NCI-H2171 (cell line): ENCODE measurements at places on chromosomes 1 and 21.

DNA sequence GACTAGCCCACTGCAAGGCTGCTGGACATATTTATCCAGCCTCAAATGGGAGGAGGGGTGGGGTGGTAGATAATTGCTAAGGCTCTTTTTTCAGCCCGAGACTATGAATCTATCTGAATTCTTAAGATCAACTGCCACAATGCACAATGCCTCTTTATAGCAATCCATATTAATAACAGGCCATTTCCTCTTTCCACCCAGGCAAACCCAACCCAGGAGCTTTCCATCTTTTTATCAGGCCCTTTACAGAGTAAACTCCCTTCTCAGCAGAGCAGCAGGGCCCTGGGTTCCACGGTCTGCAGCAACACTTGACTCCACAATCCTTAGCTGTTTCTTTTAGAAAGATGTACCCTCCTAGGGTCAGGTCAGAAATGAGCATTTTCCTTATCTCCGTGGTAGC lies 806 bp downstream of the DDOST start:
- DNase-seq = no peak

DNA sequence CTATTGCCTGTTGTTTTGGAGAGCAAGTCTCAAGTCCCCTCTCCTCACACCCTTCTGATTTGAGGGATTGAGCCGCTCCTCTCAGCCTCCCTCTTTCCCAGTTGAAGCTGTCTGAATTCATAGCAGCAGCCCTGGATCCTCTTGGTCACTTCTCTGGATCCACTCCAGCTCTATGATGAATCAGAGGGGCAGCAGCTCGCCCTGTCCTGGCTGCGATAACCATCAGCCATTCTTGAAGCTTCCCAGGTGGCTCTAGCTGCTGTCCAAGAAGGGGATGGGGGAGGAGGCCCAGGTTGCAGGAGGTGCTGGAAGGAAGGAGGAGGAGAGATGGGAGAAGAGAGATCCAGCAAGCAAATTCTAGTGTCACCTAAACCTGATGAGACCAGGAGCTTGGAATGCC lies 31.3 kb downstream of the WNT4 start:
- DNase-seq = no peak

DNA sequence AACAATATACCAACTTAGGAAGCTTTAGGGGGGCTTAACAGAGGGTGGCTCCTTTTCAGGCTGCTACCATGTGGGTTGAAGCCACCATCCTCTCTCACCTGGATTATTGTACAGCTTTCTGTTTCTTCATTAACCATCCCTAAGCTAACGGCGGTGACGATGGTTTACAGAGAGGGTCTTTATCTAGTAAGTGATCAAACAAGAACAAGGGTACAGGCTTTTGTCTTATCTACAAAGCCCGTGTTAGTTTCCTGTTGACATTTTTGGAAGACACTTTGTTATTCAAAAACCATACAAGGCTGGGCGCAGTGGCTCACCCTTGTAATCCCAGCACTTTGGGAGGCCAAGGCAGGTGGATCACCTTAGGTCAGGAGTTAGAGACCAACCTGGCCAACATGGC lies 20.4 kb downstream of the SLC25A33 start:
- DNase-seq = no peak

GRCh38 chr1:116497656-116498055 lies 73.2 kb downstream of the CD58 start:
- no peak for DNase-seq

DNA sequence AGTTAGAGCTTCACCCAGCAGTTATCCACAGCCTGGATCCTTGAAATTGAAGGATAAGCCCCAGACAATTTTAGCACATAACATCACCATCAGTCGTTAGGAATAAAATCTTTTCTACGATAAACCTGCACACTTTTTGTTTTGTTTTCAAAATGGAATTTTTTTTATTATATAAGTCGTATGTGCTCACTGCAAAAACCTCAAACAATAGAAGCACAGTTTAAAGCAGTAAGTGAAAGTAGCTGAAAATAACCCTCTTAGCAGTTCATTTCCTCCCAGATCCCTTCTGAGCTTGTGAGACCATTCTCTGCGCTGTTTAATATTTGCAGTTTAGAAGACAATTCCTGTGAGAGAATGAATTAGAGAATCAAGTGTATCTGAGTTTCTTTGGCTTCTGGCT lies 38.3 kb downstream of the ELK4 start:
- no peak for DNase-seq

DNA sequence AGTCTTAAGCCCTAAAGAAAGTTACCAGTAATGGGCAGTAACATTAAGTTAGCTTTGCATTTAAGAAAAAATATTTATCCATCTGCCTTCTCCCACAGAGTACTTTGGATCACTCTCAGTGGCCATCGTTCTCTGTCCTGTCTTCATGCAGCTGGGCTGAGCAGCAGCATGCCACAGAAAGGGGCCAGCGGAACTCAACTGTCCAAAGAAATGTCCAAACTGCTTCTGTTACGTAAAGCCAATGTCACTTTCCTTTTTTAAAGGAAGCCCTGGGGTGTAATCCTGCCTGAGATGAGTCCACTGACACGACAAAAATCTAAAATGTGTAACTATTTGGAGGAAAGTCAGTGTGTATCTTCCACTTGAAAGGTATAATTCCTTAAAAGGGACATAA lies 291.6 kb downstream of the SMYD3 start:
- no peak for DNase-seq

- no peak for DNase-seq
Observed at GRCh38 chr1:51561702-51562101, 42.6 kb upstream of the EPS15 start.

DNA sequence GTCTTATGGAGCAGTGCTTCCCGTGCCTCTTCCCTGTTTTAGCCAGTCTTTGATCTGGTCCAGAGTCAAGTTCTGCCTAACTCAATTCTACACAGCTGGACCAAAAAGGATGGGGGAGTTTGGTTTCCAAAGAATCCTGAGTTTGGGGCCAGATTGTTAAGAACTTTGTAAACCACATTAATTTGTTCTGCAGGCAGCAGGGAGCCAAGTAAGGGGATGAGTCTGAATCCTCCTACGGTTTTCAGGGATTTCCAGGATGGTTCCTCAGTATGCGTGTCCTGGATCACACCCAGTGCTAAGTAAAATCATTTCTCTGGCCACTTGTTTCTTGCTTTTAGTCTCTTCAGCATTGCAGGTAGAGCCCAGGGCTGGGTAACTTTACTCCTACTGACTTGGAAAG lies 26.1 kb upstream of the GJA5 start:
- DNase-seq = no peak

- DNase-seq = no peak
Observed at GRCh38 chr21:30340714-30341573, 3.5 kb upstream of the KRTAP27-1 start.

GRCh38 chr1:232952514-232953499 lies 2.4 kb downstream of the NTPCR start:
- peak; percentile 64 for DNase-seq

- DNase-seq = peak; percentile 18
Observed at GRCh38 chr1:8858888-8859706, 19.4 kb downstream of the ENO1 start.

GRCh38 chr1:29633771-29634170 lies 397.4 kb downstream of the PTPRU start:
- DNase-seq = peak; percentile 63

DNA sequence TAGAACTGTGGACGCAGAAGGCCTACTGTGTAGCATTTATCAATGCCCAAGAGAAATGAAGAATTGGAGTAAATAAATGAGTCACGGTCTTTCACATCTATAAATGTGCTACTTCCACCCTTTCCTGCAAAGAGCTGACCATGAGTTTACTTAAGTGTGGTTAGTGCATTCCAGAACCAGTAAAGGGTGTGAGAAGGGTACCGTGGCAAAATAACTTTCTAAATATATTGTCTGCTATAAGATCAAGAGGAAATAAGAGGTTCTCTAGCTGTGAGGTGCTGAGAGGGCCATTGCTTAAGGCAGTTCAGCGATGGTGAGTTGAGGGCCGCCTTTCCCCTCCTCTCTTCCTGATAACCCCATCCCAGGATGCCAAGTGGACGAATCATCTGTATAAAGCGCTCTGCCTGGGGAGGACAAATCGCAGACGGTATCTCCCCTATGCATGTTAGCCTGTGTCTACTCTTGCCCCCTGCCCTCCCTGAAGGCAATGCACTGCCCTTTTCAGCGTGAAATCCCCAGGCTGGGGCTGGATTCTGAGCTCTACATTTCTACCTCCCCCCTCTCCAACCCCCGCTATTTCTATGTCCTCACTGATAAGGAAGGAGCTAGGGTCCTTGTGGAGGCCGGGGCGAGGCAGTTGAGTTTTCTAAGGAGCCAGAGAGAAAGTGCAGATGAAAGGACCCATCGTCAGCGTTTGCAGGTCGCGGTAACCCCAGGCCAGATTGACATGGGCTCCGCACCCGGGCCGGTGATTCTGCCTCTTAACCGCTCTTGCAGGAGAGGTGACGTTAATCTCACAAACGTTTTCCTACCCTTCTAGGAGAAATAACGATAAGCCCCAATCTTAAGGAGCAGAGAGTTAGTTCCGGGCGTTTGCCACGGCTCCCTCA lies 1.5 kb upstream of the NCAM2 start:
- DNase-seq = no peak

- DNase-seq = no peak
Observed at GRCh38 chr1:40421431-40422384, 28.6 kb upstream of the ZFP69B start.

- no peak for DNase-seq
Observed at GRCh38 chr1:223030871-223031400, 112.1 kb downstream of the TLR5 start.

GRCh38 chr1:23522244-23522982 lies 8.6 kb downstream of the E2F2 start:
- no peak for DNase-seq

DNA sequence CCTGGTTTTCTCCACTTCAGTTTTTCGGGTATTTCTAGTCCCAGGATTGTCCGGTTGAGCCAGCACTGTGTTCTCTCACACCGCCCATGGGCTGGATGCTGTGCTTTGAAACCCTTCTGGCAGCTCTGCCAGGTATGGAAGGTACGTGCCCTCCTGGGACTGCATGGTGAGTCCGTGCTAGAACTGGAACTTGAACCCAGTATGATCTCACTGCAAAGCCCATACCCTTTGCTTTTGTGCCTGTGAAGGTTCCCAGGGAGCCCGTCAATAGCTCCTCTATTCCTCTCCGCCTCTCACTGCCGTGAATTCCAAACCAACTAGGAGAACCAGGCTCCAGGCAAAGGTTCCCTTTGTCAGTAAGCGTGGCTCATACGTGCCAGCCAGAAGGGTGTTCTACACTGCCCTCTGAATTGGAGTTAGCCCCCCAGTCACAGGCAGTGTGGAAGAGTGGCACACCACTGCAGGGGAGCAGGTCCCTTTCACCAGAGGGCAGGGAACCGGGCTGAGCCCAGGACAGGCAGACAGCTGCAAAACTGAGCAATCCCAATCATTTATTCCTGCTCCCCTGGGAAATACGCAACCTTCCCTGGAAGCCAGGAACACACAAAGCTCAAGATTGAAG lies 310.2 kb downstream of the CAMTA1 start:
- no peak for DNase-seq

- DNase-seq = no peak
Observed at GRCh38 chr1:227891223-227891954, 56.3 kb downstream of the WNT9A start.

- DNase-seq = no peak
Observed at GRCh38 chr1:98437540-98437939, 224.0 kb upstream of the SNX7 start.

DNA sequence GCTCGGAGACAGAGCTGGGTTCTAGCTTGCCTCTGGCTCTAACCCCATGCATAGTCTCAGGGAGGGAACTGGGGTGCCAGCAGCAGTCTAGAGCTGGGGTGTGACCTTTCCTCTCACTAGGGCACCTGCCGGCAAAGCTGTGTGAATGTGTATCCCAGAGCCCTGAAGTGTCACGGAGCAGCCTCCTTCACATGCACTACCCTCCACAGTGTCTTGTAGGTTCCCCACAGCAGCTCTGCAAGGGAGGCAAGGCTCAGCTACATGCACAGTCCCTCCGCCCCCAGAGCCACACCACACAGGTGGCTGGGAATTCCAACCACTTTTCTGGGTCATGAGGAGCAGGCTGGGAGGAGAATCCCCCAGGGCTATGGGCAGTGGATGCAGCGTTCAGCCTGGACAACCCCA lies 7.7 kb upstream of the HPCA start:
- no peak for DNase-seq

GRCh38 chr1:60227601-60228000 lies 154.0 kb upstream of the C1orf87 start:
- DNase-seq = no peak

DNA sequence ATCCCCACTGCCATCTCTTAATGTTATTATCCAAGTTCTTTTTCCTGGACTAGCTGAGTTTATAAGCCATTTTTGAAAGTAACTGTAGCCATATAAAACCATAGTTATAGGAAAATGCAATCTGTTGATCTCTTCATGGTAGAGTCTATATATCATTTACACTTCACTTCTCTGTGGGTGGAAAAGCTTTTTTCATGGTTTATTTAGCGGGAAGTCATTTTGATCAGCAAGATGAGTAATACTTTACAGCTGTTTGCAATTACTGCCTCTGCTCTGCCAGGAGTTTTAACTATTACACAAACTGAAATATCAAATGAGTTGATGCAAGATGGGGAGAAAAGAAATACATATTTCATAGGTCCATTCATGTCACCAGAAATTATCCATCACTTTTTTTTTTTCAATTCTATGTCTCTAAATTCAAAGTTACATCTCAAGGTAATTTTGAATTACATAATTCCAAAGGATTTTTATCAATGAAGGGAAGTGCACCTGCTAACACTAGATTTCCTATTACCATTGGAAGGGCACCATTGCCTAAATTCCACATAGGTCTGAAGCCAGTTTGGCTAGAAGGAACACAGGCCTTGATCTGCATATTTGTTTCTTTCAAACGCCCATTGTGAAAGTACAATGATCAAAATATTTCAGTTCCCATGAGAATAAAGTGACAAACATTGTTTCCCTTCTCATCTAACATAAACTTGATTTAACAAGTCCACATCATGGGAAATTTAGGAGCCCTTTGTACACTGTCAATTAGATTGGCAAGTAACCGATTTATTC lies 296.7 kb downstream of the ZNF326 start:
- no peak for DNase-seq
